ENCODE measurements at places on chromosomes 12 and 14.

DNA sequence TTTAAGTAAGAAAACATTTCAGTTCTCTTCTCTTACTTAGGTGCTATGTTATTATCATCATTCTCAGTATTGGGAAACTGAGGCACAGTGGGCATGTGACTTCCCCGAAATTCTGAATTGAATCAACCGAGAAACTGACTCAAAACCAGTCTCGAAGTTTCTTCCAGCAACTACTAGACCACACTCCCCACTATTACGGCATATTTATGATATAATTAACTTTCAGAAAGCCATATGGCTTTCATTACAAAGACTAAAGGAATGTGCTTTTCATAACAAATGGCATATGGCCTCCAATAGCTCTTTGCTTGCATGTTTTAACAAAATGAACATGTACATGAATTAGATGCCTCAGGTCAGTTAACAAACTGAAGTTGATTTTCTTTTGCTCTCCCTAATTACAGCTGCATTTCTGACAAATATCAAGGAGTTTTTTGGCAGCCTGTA lies 182.9 kb upstream of the SLC38A2 start:
- no peak for DNase-seq

GRCh38 chr12:1525858-1526257 lies 68.5 kb downstream of the FBXL14 start:
- DNase-seq = no peak

GRCh38 chr12:105212438-105212837 lies 23.5 kb downstream of the APPL2 start:
- no peak for DNase-seq

- DNase-seq = no peak
Observed at GRCh38 chr12:2364631-2365051, 311.9 kb downstream of the CACNA1C start.

DNA sequence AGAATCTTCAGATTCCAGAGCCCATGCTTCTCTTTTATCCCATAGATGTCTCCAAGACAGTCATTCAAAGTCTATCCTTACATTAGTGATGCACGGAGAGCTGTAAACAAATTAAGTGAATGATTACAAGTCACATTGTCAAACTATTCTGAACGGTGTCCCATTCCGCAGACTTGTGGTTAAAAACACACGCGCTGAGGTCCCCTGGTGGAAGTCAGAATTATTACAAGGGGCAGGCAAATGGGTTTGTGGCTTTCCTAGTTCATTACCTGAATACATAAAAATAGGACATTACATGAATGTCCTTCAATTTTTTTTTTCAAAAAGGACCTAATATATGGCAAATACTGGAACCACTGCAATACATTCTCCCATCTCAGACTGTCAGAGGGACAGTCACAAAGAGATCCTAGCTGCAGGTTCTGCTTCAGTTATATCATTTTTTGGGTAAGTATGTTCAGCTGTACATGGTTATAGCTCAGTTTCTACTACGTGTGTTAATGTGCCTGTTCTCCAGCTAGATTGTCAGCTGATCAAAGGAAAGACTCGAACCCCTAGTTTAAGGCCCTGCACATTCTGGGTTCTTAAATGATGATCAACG lies 53.1 kb upstream of the STON2 start:
- peak; percentile 58 for DNase-seq

DNA sequence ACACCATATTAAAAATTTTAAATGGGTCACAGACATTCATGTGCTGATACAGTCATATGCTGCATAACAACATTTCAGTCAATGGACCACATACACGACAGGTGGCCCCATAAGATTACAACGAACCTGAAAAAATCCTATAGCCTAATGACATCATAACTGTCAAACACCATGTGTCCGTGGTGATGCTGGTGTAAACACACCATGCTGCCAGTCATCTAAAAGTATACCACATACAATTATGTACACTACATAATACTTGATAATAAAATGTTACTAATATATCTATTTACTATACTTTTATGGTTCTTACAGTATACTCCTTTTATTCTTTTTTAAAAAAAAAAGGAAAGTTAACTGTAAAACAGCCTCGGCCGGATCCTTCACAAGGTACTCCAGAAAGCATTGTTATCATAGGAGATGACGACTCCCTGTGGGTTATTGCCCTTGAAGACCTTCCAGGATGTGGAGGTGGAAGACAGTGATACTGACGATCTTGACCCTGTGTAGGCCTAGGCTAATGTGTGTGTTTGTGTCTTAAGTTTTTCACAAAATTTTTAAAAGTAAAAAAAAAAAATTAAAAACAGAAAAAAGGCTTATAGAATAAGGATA lies 5.0 kb upstream of the TDG start:
- no peak for DNase-seq

DNA sequence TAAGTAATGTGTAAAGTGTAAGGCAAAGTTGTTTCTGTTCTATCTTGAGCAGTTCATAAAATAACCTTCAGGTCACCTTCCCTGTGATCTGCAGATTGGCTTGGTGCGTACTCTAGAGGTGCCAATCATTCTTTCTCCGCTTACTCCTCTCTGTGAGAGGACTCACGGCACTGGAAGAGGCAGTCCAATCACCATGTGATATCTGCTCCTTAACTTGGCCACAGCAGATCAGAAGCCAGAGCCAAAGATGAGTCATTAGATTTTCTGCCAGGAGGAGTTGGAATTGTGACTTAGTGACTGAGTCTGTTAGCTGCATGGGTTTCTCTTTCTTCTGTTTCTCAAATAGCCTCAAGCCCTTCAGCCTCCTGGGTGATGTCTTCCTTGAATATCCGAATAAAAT lies 165.5 kb downstream of the SLC41A2 start:
- no peak for DNase-seq

DNA sequence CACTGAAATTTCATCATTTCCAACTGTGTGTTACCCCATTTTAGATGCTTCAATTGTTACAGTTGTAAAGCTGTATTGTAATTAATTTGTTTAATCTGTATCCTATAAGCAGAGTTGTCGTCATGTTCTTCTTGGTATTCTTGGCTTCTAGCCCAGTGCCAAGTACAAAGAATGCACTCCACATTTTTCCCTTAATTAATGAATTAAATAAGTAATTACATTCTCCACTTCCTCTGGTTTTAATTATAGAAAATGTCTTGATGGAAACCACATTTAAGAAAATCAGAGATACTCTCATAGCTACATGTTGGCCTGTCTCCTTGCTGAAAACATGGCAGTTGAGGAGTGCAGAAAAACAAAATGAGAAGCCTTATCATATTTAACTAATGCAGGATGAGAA lies 746 bp downstream of the DNAI7 start:
- DNase-seq = no peak

DNA sequence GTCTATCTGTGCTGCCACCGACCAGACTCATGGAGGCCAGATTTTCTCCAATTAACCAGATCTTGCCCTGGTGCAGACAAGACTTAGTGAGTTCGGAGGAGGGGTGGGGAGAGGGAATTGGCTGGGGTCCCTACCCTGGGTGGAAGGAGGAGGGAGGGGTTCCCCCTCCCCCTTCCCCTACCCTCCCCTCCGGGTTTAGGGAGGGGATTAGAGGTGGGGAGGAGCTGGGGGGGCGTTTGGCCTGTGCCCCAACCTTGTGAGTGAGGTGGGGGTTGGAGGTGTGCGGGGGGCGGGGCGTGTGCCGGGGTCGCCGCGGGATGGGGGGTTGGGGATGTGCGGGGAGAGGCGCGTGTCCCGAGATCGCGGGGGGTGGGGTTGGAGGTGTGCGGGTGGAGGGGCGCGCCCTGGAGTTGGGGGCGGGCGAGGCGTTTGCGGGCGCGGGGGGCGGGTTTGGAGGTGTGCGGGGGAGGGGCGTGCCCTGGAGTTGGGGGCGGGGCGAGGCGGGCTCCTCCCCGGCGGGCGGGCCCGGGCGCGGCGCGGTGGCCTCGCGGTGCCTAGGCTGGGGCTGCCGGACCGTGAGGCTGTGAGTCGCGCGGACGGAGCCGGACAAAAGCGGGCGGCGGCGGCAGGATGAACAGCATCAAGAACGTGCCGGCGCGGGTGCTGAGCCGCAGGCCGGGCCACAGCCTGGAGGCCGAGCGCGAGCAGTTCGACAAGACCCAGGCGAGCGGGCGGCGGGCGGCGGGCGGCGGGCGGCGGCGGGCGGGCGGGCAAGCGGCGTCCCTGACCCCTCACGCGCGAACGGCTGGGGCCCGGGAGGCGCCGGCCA lies at the start of gene HIP1R:
HIP1R (plus strand) TSS at position 537 of the 829 bp plus-strand sequence; CDS start at position 631, 94 bp downstream.
- peak; percentile 37 for DNase-seq

GRCh38 chr12:120979862-120980696 lies 1.7 kb downstream of the HNF1A start:
- no peak for DNase-seq

GRCh38 chr12:53232646-53233461 lies 845 bp upstream of the RARG start:
- DNase-seq = peak; percentile 42

DNA sequence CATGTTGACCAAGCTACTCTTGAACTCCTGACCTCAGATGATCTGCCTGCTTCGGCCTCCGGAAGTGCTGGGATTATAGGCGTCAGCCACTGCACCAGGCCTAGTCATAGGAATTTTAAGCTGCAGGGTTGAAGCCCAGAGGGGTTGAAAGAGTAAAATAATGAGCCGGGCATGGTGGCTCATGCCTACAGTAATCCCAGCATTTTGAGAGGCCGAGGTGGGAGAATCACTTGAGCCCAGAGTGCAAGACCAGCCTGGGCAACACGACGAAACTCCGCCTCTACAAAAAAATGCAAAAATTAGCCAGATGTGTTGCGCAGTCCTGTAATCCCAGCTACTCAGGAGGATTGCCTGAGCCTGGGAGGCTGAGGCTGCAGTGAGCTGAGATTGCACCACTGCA lies 69.6 kb downstream of the GALNT8 start:
- no peak for DNase-seq

GRCh38 chr12:586318-587071 lies 76.8 kb downstream of the NINJ2 start:
- DNase-seq = no peak

GRCh38 chr14:81193924-81194633 lies 26.7 kb downstream of the GTF2A1 start:
- peak; percentile 50 for DNase-seq

DNA sequence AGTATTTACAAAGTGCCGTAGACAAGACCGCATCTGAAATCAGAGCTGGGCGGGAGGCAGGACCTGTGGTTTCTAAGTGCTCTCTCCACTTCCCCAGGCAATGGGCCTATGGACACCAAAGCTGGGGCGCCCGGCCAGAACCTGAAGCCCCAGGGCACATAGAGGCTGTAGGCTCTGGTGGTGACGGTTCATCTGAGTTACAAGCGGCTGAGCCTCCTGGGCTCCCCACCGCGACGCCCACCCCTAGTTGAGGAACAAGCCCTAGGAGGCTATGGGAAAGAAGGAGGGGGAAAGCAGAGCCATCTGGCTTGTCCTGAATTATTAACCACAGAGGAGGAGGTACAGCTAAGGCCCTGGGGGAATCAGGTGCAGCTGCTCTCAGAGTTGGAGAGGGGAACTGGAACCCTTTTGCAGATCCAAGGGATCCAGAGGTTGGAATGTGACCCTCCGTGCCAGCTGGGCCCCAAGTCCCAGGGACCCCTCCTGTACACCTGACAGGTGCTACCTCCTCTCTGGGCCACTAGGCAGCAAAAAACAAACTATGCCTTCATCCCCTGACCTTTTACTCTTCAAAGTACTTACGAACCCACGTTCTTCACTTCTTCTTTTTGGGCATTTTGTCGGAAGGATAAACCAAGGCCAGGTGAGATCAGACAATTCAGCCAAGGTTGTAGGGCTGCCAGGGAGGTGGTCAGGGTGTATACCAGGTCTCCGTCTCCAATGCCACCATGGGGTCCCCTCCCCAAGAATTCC lies 77.2 kb downstream of the ARL6IP4 start:
- DNase-seq = no peak

DNA sequence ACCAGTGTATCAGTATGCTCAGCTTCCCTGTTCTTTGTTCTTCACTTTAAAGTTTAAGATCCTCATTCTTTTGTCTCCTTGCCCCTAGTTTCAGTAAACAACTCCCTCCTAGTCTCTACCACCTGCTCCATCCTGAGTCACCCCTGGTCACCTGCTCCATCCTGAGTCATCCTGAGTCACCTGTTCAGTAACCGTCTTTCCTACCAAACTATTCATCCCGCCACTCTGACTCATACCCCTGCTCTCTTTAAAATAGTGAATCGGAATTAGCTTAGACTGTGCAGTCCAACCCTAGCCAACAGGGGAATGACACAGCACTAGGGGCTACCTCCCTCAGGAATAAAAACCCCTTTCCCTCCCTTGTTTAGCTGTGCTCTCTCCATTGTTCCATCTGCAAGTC lies 888.1 kb upstream of the MDGA2 start:
- DNase-seq = no peak

DNA sequence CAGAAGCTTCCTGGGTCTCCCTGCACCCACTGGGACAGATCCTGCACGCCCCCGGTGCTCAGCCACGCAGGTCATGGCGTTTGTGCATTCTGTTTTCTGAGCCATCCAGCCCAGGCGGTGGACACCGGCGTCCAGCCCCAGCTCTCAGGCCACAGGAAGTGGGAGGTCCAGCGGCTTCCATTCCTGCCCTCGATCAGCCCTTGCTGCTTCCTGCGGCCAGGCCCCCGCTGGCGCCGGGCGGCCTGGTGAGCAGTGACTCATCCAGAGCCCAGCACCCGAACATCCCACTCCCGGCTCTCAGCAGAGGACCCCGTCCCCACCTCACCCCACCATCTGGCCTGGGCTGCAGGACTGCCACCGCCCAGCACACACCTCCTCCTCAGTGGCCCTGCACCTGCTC lies 18.0 kb upstream of the NUDT14 start:
- DNase-seq = no peak

DNA sequence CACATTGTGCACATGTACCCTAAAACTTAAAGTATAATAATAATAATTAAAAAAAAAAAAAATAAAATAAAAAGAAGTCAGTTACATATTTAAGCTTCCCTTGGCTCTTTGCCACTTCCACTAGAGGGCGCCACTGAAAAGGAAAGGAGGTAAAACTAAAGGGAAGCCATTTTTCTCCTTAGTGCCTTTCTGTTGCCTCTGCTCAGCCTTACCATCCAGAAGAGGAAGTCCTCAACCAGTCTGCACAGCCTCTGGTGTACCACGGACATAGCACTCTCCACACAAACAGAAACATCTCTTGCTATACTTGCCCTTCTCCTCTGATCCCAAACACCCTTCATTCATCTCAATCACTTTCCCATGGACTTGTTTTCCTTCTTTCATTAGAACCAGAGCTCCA lies 169.0 kb upstream of the EEA1 start:
- peak; percentile 66 for DNase-seq

GRCh38 chr12:122352394-122352793 lies 70.1 kb downstream of the CLIP1 start:
- DNase-seq = no peak

All from activated CD4-positive, alpha-beta T cell treated with anti-CD3 and anti-CD28 coated beads, Interleukin-2, amount 50 U/mL, for 16 hours (primary cell).